ENCODE measurements at places on chromosomes 5 and 9.

DNA sequence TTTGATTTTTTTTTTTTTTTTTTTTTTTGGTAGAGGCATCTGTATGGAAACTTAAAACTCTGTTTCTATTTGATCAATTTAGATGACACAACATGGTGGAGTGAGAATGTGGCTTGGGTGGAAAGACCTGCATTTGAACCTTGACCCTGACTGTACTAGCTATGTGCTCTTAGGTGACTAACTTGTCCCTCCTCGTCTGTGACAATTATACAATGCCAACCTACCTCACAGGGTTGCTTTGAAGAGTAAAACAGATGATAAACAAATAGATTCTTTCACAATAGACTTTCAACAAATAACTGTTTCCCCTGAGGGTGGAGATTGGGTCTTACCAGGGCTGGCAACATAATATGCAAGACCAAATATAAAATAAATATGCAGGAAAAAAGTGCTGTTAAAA lies 109.3 kb downstream of the CRB2 start:
- DNase-seq: no peak

DNA sequence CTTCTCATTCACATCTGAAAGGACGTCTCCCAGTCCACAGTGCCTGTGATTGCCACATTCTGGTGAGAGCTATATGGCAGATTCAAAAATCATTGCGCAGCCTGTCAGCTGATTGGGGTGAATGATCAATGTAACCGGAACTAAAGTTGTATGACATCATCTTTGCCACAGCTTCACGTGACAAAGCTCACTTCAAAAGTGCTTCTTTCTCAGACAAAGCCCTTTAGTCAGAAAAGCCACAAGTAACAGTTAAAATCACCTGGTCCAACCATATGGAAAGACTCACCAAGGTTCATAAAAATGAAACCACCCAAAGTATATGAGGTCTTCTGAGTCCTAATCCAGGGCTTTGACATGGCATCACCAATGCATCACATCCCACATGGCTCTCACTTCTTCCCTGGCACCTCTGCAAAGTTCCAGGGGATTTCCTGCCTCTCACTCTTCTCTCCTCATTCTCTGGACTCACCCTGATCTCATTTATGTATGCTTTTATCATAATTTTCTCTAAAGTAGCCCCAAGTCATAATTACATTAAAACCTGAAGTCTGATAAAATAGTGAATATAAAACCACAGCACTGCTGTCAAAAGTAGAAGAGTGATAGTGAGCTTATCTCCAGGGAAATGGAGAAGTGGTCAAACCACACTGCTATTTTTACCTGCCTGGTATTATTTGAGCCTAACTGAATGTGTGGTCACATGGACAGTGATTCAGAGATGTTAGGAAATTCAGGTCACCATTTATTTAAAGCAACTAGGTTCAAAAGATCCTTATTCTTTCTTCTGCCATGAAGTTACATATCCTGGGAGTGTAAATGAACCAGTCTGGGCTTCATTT lies 193.1 kb upstream of the PTGER4 start:
- peak; percentile 66 for DNase-seq

DNA sequence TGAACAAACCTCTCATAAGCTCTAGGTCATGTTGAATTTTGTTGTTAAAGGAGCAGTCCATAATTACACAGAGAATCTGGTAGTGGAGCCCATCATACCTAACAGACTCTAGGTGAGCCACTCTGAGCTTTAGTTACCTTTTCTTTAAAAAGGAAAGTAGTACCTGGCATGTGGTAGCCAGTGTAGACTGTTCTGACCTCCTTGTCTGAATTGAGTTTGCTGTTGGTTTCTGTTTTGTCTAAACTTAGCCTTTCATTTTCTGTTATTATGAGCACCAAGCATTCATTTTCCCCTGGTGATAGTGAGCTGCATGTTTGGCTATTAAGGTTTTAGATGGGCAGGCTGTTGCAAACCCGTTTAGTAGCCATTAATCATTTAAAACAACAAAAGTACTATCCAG lies 112.2 kb downstream of the MAST4 start:
- no peak for DNase-seq

GRCh38 chr5:3325201-3325971 lies 270.2 kb upstream of the IRX1 start:
- DNase-seq: no peak

DNA sequence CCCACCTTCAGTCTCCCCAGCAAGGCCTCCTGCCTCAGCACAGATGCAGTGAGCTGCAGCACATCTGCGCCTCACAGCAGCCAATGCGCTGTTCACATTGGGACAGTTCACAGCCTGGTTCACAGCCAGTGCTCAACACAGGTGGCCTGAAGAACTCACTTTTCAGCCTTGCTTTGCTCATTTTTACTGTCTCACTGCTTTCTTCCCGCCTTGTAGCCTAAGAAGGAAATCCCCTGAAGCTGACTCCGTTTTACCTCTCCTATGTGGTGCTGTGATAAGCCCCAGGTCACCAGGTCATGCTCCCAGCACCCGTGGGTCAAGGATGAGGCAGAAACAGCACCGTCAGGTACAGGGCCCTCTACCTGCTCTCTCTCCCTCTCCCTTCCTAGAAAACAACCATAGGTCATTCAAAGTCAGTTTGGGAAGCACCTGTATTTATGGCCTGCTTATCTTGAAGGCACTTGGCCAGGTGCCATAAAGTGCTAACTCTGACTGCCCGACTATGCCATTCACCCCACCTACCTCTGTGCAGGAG lies 1.1 kb downstream of the GCNT4 start:
- DNase-seq: no peak

- no peak for DNase-seq
Observed at GRCh38 chr5:144468571-144468970, 297.9 kb downstream of the KCTD16 start.

GRCh38 chr5:147645197-147645596 lies 135.3 kb upstream of the DPYSL3 start:
- no peak for DNase-seq
